ENCODE measurements at places on chromosomes 4 and X.

DNA sequence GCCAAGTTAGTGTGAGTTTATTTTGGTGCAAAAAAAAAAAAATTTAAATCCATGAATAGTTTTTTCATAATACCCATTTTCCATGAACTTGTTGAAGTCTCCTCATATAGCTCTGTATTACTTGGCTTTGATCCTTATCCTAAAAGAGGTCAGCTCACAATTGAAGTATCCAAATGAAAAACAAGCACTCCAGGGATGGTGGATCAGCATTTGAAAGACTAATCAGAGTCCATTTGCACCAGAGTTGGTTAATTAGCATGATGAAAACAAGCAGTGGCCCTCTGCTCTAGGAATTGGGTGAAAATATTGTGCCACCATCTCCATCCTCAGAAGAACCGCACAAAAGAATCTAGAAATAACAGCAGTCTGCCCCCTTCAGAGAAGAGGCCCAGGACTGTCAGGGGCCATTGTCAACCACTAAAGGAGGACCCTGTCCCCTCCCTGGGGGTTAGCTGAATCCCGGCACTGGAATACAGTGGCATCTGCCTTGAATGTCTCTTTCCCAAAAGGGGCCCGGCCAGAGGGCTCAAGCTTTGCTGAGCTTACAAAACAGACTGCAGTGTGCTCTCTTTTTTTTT lies 24.7 kb downstream of the SH3KBP1 start:
- DNase-seq = no peak

DNA sequence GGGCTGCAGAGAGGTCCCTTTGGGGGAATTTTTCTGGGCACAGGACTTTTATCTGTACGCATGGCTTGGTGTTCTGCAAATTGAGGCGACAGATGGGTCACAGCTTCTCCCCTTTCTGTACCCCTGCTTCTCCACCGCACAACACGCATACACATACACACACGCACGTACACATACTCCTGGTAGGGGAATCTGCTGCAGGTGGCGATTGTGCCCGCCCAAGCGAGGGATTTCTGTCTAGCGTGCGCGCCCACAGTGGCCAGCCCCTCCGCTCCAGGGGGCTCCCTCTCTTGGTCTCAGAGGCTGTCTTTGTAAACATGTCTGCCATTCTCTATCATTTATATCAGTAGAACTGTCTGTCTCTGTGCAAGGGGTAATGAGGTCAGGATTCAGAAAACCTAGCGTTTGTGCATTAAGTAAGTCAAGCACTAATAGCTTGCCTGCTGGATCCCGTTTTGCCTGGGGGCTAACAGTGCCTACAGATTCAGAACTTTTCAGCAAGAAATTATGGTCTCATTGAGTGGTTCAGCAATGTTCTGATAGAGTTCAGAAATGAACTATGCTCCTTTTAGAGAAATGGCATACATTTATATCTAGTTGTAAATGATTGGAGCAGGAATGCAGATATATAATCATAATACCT lies 2.2 kb downstream of the GRID2 start:
- DNase-seq = no peak

- no peak for DNase-seq
These were observed 1.5 kb upstream of the BCOR start for GRCh38 chrX:40099055-40099958.

GRCh38 chr4:155077452-155078229 lies 130.8 kb upstream of the NPY2R start:
- DNase-seq = no peak
